ENCODE measurements at places on chromosomes 3 and 15.

DNA sequence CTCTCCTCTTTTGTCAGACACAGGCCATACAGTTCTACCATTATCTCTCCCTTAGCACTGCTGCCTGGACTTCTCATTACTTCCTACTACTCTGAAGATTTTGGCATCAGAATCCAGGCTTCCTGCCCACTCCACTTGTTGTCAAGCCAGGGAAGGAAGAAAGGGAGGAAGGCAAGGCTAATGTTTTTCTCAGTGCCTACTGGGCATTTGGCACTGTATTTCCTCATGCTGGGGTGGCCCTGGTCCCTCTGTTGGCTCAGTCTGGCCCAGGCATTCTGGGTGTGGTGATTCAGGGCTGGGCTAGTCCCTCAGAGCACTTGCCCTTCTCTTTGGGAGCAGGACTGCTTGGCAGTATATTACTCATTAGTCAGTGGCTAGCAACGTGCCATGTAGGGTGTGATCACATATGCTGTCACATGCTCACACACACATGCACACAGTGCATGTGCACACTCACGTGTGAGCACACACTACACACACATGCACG lies 52.9 kb downstream of the BSN start:
- DNase-seq = no peak

- DNase-seq = no peak
These were observed 68.2 kb downstream of the RAB7A start for GRCh38 chr3:128794067-128794768.

DNA sequence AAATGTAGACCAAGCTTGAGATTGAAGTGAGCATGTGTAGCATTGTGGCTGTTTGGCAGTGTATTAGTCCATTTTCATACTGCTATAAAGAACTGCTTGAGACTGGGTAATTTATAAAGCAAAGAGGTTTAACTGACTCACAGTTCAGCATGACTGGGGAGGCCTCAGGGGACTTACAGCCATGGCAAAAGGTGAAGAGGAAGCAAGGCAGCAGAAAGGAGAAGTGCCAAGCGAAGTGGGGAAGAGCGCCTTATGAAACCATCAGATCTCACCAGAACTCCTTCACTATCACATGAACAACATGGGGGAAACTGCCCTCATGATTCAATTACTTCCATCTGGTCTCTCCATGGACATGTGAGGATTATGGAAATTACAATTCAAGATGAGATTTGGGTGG lies 8.6 kb upstream of the CERS3 start:
- no peak for DNase-seq

GRCh38 chr3:11274566-11275142 lies 2.5 kb downstream of the ATG7 start:
- DNase-seq = no peak

DNA sequence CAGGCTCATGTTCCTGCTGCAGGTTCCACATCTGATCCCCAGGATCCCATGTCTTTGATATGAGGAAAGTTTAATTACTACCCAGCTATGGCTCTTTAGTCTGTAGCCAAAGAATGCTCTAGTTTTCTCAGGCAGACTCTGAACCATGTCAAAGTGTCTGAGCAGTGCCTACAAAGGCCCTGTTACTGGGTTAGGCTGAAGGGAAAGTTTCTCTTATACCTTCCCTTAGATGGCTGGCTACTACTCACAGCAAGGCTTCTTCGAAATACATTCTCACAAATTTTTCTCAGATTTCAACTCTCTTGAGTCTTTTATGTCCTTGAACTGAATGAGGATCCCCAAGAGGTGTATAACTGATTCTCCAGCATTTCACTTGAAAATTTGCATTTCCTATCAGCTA lies 102.4 kb downstream of the NR1D2 start:
- DNase-seq = no peak

DNA sequence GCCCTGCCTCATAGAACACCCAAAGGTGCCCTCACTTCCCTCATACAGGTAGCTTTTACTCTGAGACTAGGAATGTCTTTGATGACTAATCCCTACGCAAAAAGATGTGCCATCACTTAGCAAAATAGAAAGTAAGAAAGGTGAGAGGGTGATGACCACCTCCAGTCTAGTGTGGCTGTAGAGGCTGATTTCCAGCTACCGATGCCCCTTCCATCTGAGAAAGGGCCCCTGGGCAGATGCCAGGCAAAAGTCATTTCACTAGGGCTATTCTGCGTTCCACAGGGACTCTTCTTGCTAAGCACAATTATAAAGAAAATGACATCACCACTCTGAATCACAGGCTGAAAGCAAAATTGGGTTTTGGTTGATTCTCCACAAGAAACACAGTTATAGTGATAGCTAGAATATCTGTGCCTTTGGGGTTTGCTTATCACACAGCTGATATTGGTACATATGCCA lies 77.4 kb downstream of the RBPMS2 start:
- no peak for DNase-seq

DNA sequence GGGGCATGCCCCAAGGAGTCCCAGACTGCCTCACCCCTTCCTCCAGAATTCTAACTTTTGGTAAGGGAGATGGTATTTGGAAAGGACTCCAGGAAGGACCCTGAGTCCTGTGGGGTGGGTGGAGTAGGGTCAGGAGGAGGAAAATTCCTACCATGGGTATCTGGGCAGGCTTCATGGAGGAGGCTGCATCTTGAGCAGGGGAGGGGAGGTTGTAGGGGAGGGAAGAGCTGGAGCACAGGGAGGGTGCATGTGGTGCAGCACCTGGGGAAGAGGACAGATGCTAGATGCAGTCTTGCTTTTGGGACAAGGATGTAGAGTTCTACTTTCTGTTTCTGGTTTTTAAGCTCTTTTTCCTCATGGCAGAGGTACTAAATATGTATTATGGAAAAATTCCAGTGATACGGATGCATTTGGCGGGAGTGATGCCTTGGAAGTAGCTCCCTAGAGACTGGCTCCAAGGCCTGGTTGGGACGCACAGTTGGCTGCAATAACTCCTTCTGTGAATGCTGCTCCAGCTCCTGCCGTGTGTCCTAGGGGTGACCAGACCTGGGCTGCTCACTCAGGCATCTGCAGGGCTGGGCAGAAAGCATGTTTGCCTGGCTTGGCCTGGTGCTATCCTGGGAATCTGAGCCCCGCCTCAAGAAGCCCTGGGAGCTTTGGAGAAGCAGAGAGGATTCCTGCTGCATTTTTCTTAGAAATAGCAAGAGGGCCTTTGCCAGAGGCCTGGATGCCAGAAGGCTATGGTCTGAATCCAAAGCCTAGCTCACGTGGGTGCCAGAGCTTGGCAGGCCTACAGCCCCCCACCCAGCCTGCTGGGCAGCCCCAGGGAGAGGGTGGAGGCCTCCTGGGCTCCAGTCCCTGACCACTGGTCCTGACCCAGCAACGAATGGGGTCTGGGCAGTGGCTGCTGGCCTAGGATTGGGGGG lies 10.1 kb downstream of the SEMA3F start:
- no peak for DNase-seq

DNA sequence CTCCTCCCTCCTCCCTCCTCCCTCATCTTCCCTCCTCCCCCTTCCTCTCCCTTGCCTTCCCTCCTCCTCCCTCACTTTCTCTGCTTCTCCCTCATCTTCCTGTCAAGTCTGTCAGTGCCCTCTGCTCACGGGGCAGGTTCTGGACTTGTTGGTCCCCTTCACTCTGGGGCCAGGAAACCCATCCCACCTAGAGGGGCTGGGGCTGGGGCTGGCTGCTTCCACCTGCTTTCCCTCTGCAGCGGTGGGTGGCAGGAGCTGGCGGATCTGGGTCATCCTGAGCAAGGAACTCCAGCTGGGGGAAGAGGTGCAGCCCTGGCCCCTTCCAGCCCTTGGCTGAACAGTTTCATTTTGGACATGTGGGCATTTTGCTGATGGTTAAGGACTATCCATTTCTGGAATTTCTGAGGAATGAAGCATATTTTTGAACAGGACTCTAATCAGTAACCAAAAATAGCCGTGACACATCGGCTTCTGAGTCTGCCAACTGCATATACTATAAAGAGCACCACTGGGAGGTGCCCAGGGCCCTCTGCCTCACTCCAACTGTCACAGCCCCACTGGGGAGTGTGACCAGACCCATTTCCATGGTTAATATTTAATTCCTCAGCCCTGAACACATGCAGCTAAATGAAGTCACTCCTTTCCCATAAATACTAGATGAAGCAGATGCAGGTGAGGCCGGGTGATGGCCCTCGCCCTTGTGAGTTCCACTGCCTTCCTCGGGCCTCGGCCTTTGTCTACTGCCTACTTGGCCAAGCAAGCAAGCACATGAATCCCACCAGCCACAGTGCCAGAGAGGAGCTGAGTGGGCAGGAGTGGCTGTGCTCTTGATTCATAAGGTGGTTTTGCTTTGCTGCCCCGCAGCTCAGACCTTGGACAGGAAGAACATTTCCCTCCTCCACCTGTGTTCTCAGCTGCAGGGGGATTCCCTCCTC lies 39.8 kb downstream of the CHDH start:
- no peak for DNase-seq

DNA sequence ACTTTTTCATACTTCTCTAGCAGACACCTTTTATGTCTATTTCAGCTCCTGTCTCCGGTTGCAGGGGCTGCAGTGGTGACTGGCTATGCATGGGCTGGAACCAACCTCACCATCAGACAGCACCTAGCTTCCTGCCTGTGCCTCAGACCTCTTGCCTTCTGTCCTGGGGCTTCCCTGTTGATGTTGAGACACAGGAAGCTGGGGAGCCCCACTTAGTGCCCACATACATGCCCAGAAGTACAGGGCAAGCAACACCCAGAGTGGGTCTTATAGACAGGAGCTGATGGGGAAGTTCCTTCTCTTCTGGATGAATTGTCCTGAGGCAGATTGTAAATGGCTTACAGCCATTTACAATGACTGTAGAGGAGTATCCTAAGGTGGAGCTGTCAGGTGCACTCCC lies 65.3 kb upstream of the SIAH2 start:
- no peak for DNase-seq

DNA sequence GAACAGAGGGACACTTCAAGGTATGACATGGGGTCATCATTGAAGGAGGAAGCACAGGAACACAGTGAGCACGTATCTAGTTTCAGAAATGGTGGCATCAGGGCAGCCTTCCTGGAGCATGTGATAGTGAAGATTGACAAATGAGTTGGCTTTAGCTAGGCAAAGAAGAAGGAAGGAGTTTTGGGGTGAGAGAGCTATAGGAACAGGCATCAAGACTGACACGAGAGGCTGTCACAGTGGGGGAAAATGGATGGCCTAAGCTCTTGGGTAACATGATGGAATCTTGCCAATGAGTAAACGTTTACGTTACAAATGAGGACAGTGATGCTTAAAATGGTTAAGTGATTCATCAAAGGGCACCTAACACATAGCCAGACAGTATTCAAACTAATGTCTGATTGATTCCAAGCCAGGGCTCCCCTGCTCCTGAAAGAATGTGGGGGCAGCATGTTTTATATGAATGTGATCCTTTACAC lies 23.1 kb upstream of the GPR171 start:
- peak; percentile 31 for DNase-seq

DNA sequence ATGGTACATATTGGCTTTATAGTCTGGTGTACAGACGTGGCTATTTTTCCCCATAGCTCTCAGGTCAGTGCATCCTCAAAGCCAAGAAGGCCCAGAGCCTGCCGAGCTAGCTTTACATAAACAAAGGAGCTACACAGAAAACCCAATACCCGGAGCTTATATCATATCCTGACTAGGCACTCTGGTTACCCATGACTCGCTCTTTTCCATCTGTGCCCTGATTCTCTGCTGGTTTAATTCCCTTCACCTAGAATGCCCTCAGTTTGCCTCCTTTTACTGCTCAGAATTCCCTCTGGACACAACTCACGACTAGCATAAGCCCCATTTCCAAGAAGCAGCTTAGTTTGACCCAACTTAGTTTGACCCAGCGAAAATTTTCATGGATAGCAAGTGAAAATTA lies 110.8 kb downstream of the TIGIT start:
- DNase-seq = no peak

GRCh38 chr3:138434276-138434874 lies at the start of gene ESYT3:
TSS of gene ESYT3 (plus strand) at chr3:138434616. CDS start at chr3:138434799, 183 bp downstream.
- DNase-seq = peak; percentile 95

All from NCI-H146 (cell line).